ENCODE measurements at places on chromosomes 5 and 9. TPM values are rescaled to one million over a fixed set of nuclear protein-coding genes. Genes with fewer than 3 reads are reported as not detected.

GRCh38 chr9:72839085-72839484 lies 113.8 kb downstream of the ALDH1A1 start:
- no peaks in the 10 kb centered on the region for H3K27me3 ChIP-seq
- DNase-seq = no peak
- H3K4me3 ChIP-seq = no peak overlapping the region
- H3K4me1 ChIP-seq = peaks cover 3% of the 10 kb centered on the region
- H3K36me3 ChIP-seq = no peaks in the 10 kb centered on the region

GRCh38 chr5:73126381-73126780 lies 6.0 kb downstream of the TMEM171 start:
- H3K27ac ChIP-seq = no peak overlapping the region
- H3K36me3 ChIP-seq = no peaks in the 10 kb centered on the region
- no peak for DNase-seq

DNA sequence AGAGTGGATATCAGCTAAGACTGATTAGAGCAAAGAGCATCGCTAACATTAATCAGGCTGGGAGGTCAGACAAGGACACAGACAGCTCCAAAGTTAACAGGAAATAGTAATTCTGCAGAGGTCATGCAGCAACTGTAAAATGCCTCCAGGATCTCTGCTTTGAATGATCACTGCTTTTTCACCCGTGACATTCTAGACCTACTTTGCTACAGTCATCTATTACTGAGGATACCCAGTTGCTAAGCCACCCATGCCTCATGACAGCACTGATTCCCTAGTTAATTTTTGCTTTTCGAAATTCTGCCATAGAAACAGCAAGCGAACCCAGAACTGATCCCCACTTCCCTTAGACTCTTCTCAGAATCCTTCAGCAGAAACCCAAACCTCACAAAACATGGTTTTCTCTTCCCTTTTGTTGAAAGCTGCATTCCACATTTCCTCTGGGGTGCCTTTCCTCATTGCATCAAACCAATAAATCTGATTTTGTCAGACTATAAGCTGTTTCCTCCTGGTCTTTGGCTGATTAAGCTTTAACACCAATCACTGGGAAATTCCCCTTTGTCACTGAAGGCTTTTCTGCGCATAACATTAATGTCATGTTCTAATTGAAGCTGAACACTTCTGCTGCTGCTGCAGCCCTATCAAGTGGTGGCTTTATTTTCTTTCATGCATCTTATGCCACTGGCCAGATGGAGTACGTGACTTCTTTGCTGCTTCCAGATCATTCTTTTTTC lies 201.1 kb upstream of the CHD1 start:
- no peak overlapping the region for H3K4me3 ChIP-seq
- no peak overlapping the region for H3K27ac ChIP-seq
- H3K36me3 ChIP-seq = no peaks in the 10 kb centered on the region

DNA sequence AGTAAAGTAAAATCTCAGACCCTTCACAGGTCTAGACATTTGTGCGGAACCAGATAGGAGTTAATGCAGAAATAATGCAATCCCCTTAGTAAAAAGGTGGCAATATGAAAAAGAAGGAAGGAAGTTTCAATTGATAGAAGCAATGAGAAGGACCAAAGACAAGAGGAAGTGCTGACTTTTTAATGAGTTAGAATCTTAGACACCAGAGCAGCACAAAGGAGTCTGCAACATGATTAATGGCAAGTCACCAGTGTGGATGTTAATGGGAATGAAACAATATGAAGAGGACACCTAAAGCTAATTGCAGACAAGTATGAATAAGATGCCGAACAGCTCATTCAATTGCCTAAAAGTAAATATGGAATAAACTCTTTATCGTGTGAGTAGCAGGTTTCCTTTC lies 50.9 kb downstream of the MEGF9 start:
- H3K27ac ChIP-seq = no peak overlapping the region
- no peaks in the 10 kb centered on the region for H3K36me3 ChIP-seq
- peaks cover 4% of the 10 kb centered on the region for H3K4me1 ChIP-seq
- H3K4me3 ChIP-seq = no peak overlapping the region
- no peaks in the 10 kb centered on the region for H3K27me3 ChIP-seq
- no peak for DNase-seq

The CA9 gene
- 0.37 TPM for total RNA-seq

GRCh38 chr5:101103874-101104273 lies 200.8 kb upstream of the ST8SIA4 start:
- no peaks in the 10 kb centered on the region for H3K36me3 ChIP-seq
- DNase-seq = no peak
- H3K27ac ChIP-seq = no peak overlapping the region

- H3K27me3 ChIP-seq = no peaks in the 10 kb centered on the region
- no peaks in the 10 kb centered on the region for H3K36me3 ChIP-seq
- no peak overlapping the region for H3K4me3 ChIP-seq
- no peaks in the 10 kb centered on the region for H3K4me1 ChIP-seq
These were observed 732.1 kb upstream of the RIOK2 start for GRCh38 chr5:97915106-97915505.

All from ovary (tissue), 10 donors.